ENCODE measurements at places on chromosomes 2 and 18.

DNA sequence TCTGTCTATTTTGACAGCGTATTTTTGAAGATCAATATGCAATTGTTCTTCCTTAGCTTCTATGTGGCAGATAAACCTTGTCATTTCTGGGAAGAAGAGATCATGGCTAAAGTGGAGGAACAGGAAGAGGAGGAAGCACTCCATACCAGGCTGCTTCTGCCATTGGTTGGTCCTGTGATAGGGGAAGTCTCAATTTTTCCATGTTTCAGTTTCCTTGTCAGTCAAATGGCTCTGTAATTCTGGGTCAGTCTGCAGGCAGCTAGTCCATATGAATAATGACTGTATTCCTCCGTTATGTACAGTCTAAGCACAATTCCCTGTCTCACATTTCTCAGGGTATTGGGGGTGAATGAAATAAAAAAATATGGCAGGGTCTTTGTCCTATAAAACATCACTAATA is 277.6 kb upstream of the CXCR4 start:
- no peak for DNase-seq

GRCh38 chr2:17804358-17804757 is 11.9 kb upstream of the MSGN1 start:
- DNase-seq, result no peak

DNA sequence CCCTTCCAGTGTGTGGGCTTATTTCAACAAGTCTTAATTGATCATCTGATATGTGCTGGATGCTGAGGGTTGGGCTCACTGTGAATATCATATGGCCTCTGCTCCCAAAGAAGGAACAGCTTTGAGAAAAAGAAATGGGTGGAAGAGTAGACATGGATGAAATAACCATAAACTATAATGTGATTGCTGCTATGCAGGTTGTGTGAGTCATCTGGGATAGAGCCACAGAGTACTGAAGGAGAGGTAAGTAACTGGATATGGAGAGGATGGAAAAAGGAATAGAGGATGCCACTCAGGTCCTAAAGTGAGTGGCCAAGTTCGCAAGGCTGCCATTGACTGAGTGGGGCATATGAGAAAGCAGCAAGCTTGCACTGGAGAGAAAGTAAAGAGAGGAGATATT is 8.7 kb upstream of the DSG2 start:
- DNase-seq, result no peak

DNA sequence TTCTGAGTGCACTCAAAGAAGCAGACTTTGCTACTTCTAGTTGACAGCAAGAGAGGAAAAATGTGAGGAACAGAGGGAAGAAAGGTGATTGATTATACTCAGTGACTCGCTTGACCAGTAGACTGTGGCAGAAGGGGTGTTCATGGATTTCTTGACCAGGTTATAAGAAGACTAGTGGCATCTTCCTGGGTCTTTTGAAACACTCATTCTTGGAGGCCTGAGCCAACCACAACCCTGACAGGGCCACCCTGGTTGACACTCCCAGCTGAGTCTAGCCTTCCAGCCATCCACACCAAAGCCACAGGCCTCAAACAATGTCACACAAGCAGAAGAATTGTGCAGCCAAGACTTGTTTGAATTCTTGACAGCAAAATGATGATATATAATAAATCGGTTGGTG is 366.3 kb downstream of the SS18 start:
- no peak for DNase-seq

DNA sequence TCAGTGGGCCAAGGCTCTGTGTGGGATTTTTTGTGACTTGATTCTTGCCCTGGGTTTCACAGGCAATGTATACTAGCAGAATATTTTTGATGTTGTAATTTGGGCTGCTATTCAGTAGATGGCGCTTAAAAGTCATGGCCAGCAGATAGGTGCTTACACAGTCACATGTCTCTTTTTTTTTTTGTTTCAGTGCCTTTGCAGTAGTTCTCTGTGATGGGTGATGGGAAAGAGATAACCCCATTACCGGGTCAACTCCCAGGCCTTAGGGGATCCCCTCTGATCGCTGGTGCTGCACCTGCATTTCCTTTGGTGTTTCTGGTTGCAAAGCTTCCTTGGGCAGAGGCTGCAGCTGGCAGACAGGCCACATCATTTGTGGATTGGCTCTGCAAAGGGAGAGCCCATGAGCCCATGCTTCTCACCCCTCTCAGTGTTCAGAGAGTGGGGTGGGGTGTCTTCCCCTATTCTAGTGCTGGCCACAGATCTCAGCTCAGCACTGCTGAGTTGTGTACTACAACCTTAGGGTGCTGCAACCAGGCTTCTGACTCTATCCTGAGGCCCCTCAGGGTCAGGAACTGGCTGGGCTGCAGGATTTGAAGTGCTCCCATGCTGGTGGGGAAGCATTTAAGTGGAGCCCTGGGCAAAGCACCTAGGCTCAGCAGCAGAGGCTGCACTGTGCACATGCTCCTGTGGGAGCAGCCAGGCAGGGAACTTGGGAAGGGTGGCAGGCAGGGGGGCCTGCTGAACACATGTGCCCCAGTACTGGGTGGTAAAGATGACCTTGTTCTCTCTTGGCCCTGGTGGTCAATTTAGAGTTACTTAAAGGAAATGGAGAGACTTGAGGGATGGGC is 219.8 kb upstream of the SPHKAP start:
- no peak for DNase-seq

GRCh38 chr2:63257473-63257872 is 206.8 kb downstream of the OTX1 start:
- DNase-seq, result no peak

- no peak for DNase-seq
Observed at GRCh38 chr2:232781765-232782164, 5.4 kb upstream of the KCNJ13 start.

- DNase-seq, result peak; percentile 32
Observed at GRCh38 chr2:60560734-60561644, 7.5 kb upstream of the BCL11A start.

GRCh38 chr2:232970051-232970450 is 43.0 kb downstream of the NGEF start:
- DNase-seq, result no peak

DNA sequence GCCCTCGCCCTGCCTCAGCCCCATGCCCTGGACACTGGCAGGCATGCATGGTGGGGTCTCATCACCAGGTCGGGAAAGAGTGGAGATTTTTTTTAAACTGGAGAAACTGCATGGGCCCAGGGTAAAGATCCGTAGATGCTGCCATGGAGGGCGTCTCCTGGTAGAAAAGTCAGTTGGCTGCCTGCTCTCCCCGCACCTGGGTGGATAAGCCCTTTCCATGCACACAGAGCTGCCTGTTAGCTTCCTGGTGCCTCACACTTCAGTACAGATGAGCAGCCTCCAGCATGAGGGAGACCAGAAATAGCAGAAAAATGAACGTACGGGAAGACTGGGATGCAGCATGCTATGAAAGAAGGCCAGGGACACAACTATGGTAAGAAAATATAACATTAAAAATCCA is 92.0 kb downstream of the ASAP2 start:
- DNase-seq, result no peak

DNA sequence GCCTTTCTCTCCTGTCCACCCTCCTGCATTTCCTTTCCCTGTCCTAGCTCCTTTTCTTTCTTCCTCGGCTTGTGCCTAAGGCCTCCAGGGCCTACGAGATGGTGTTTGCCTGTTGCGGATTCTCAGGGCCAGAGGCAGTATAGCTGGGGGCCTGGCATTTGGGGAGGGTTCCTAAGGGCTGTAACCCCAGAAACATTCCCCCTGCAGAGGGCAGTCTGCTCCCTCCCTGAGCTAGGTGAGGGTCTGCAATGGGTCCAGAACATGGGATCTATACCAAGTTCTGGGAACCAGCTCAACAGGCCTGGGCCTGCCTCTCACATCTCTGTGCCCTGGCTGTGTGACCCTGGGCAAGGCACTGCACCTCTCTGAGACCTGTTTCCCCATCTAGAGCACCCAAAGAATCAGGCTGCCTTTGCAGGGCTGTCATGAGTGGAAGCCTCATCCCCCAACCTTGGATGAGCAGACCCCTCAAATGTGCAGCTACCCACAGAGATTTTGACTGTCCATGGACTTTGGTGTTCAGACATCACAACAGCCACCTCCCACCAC is 97.5 kb downstream of the GLI2 start:
- DNase-seq, result no peak

- no peak for DNase-seq
Observed at GRCh38 chr2:2399396-2399795, 68.3 kb upstream of the MYT1L start.

GRCh38 chr2:228329282-228329681 is 147.8 kb upstream of the SPHKAP start:
- DNase-seq, result no peak

GRCh38 chr2:238030422-238031155 is 30.2 kb upstream of the SCLY start:
- no peak for DNase-seq

DNA sequence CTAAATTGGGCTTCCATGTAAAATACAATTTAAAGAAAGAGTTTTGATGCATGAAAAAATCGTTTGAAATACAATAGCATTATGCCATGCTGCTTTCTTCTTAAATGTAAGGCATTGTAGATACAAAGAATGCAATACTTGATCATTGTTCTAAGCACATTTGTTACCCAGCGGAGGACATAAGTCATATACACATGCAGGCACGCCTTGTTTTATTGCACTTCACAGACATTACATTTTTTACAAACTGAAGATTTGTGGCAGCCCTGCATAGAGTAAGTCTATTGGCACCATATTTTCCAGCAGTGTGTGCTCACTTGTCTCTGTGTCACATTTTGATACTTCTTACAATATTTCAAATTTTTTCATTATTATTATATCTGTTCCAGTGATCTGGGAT is 345.0 kb downstream of the CLIP4 start:
- DNase-seq, result no peak

DNA sequence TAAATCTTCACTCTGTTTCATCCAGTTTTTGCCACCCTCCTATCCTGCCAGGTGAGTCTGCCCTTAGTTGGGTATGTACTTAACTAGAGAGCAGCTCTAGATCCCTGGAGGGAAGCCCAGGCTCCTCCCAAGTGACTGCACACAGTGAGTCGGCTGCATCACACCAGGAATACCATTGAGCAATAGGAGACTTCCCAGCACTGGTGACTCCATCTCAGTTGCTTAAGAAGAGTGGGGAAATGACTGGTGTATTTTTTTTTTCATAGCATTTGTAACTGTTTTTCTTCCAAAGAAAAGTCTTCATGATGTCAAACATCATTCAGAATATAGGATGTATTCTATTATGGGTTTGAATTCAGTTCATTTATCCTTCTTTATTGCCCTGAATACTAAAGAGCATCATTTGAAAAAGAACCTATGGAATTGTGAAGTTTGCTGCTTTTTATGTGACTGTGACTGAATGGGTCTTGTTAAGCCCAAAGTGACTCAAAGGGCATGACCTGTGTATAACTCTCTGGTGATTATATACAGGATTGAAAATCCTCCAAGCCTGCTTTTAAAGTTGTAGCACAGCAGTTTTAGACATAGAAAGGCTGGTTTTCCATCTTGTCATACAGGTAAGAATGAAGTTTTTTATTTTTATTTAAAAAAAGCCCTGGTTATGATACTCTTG is 84.3 kb downstream of the MAP3K20 start:
- peak; percentile 13 for DNase-seq

GRCh38 chr2:37713258-37713700 is 41.8 kb upstream of the CDC42EP3 start:
- no peak for DNase-seq

DNA sequence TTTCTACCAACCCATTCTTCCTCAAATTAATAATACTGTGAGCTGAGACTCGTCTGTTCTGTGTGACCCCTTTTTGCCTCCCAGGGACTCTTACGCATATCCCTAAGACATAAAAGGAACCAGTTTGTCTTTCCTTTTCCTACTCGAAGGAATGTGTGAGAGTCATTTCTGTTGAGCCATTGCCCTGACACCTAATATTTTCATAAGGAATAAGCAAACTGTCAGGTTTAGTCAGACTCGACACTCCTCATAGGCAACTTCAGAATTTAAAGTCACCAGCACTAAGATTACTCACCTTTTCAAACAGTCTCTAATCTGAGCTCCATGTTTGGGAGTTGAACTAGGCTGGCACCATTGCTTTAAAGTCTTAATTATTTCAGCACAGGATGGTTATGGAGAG is 305.5 kb downstream of the IKZF2 start:
- DNase-seq, result no peak

DNA sequence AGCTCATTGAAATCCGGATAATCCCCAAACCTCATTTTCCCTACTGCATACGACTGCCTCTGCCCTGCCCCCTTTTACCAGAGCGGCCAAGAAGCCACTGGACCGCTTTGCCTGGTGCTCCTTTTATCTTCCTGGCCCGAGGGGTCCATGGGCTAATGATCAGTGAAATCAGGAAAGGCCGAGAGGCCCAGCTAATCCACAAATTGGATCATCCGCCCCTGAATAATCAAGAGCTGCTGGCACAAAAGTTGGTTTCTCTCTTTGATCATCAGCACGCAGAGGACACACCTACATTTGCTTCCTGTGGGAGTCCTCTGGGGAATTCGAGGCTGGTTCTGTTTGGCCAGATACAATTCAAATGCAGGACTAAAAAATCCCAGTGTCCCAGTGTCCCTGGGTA is 144.5 kb downstream of the INSIG2 start:
- no peak for DNase-seq

DNA sequence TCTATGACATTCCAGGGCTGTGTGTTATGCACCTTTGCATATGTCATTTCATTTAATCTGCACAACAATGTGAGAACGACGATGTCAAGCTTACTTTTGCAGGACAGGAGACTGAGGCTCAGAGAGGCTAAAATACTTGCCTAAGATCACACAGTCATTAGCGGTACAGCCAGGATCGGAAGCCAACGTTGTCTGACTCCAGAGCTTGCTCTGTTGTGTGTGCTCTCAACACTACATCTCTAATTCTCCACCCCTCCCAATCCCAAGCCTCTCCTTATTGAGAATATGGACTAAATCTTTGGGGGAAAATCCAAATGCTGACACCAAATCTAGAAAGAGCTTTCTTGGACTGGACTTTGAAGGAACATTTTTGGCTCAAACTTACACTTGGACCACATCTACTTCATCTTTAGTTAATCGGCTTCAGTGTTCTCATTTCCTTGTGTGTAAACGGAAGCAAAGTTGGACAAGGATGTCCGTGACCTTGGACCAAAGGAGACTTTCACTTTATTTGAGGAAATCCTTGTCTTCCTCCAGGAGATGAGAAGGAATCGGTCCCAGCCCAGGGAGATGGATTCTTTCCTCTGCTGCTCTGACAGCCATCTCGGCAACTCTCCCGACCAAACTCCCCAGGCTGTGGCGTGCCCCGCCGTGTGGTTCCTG is 242.4 kb downstream of the LPIN1 start:
- no peak for DNase-seq
